ENCODE measurements at places on chromosomes 12 and 14. TPM values are rescaled to one million over a fixed set of nuclear protein-coding genes. Genes with fewer than 3 reads are reported as not detected.
A peak's percentile ranks its signal among the peaks of the same experiment; 100 is the strongest.

GRCh38 chr14:91957876-91958313, 10.4 kb upstream of the FBLN5 start:
- no peaks in the 10 kb centered on the region for H3K36me3 ChIP-seq
- no peak overlapping the region for H3K4me3 ChIP-seq
- no peaks in the 10 kb centered on the region for H3K4me1 ChIP-seq
- no peaks in the 10 kb centered on the region for H3K27me3 ChIP-seq
- no peak overlapping the region for H3K27ac ChIP-seq

- peaks cover 5% of the 10 kb centered on the region for H3K27me3 ChIP-seq
- H3K27ac ChIP-seq = no peak overlapping the region
- no peak overlapping the region for H3K4me3 ChIP-seq
- no peaks in the 10 kb centered on the region for H3K4me1 ChIP-seq
- no peak for DNase-seq
- no peaks in the 10 kb centered on the region for H3K36me3 ChIP-seq
These were observed 80.8 kb downstream of the PAPOLA start for GRCh38 chr14:96582995-96583394.

GRCh38 chr12:124391340-124392261, 96.7 kb downstream of the RFLNA start:
- H3K4me1 ChIP-seq = peaks cover 71% of the 10 kb centered on the region
- H3K36me3 ChIP-seq = no peaks in the 10 kb centered on the region
- no peaks in the 10 kb centered on the region for H3K27me3 ChIP-seq
- H3K27ac ChIP-seq = peak overlapping the region; percentile 91
- DNase-seq = peak; percentile 80

DNA sequence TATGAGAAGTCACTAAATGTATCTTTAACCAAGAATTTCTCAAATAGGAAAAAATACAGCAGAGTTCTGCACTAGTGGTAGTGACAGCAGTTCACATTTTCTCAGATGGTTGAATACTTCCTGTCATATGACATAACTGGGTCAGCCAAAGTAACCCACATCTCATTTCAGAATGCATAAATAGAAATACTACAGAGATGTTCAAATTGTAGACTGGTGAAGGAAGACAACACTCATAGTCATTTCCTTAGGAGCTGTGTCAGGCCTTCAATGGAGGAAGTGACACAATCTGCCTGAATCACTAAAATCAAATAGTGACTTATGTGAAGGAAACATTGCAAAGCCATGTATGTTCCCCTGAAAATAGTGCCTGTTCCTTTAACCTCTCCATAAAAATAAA, 32.4 kb downstream of the FERMT2 start:
- DNase-seq = peak; percentile 91
- peaks cover 7% of the 10 kb centered on the region for H3K36me3 ChIP-seq
- no peak overlapping the region for H3K4me3 ChIP-seq
- peak overlapping the region; percentile 77 for H3K27ac ChIP-seq
- H3K4me1 ChIP-seq = peaks cover 69% of the 10 kb centered on the region
- H3K27me3 ChIP-seq = no peaks in the 10 kb centered on the region

SOX5 gene
- not detected for total RNA-seq

PIK3C2G gene
- total RNA-seq = not detected

EIF2S3B gene
- total RNA-seq = 0.63 TPM

TSPAN9 gene
- total RNA-seq = 5.1 TPM

EIF2S1 gene
- 345 TPM for total RNA-seq

SPIC gene
- not detected for total RNA-seq

Data from PC-3 (cell line).